KBM-7 (cell line): ENCODE measurements at places on chromosomes 7 and 10.
A peak's percentile ranks its signal among the peaks of the same experiment; 100 is the strongest.

GRCh38 chr10:118983263-118983662 lies 46.3 kb upstream of the NANOS1 start:
- DNase-seq = peak; percentile 28

GRCh38 chr7:116863936-116864500 lies 1.6 kb downstream of the CAPZA2 start:
- peak; percentile 16 for DNase-seq

DNA sequence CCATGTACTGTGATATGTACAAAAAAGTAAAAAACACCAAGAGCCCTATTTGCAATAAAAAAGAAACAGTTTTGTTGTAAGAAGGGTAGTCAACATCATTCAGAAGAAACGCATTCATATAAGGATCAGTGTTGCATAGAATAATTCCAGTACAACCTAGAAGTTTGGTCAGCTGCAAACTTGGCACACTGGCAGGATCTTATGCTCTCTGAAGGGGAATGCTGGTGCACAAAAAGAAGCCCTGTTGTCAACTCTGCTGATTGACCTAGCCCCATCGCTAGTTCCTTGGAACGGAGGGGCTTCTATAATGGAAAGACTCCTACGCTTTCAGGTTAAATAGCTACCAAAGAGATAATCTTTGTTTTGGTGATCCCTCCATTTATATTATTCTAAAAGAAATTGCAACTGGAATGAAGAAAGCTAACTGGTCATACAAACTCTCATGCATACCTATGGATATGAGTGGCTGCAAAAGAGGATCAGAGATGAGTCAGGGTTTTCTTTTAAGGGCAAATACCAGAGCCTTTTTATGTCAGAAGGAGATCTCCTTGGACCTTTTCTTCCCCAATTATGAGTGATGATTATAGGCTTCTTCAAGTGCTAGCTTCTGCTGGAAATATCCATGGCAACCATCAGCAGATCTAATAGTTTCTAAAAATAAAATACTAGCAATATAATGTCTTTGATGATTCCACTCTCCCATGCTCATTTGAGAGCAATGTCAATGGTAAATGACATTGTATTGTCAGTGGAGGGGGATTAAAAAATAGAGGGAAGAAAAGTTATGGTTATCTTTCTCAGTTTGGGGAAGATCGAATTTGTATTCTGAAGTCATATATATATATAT lies 312.4 kb upstream of the CACNA2D1 start:
- no peak for DNase-seq

DNA sequence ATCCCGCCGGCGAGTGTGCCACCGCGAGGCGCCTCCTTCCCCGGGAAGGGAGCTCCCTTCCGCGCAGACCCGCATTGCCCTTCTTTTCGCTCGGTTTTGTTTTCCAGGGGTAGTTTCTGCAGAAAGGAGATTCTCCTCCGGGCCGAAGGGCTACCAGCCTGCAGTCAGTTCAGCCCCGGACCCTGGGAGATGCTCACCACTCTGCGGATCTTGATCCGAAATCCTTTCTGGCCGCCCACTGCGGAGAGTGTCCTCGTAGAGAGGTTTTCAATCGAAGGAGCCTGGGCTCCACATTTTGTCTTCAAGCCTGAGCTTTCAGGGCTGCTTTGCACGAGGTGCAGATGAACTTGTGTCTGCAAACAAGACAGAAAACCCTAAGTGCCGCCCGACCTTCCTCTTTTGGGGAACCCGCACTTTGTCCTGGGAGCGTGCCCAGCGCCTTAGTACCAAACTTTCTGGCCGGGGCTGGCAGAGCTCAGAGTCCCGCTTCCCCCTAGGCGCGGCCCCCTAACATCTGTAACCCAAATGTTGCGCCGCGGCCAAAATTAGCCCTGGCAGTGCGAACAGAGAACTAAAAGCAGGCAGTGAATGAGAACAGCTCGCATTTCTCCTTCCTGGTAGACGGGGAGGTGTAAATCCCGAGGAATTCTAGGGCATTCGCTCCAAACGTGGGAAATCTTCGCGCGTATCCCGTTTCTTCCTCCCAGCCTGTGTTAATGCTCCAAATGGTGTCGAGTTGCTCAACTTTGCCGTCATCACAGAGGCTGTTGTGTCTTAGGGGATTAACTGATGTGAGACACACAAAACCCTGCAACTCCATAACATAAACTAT lies 6.7 kb upstream of the EN2 start:
- DNase-seq = no peak

- peak; percentile 34 for DNase-seq
Measured at GRCh38 chr10:73469579-73469978, 26.2 kb downstream of the PPP3CB start.

DNA sequence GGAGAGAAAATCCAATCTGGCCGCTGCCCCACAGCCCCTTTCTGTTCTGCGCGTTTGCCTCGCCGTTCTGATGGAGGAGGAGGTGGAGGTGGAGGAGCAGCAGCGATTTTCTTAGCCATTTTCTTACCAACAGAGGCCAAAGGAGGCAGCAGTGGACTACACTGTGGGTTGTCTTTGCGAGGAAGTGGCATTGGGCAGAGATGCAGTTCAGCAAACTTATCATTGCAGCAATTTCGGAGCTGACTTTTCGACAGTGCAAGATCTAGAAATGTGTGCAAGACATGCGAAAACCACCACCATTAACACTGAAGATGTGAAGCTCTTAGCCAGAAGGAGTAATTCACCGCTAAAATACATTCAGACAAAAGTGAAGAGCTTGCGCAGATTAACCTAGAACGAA lies 1.9 kb upstream of the ARL4A start:
- no peak for DNase-seq

- no peak for DNase-seq
Measured at GRCh38 chr10:67050415-67050814, 124.6 kb downstream of the LRRTM3 start.

GRCh38 chr7:137695942-137696341 lies 150.8 kb downstream of the DGKI start:
- DNase-seq = no peak
